ENCODE measurements at places on chromosomes 12 and 14.

GRCh38 chr12:130703733-130704375 lies 12.2 kb downstream of the RIMBP2 start:
- peak; percentile 45 for DNase-seq

DNA sequence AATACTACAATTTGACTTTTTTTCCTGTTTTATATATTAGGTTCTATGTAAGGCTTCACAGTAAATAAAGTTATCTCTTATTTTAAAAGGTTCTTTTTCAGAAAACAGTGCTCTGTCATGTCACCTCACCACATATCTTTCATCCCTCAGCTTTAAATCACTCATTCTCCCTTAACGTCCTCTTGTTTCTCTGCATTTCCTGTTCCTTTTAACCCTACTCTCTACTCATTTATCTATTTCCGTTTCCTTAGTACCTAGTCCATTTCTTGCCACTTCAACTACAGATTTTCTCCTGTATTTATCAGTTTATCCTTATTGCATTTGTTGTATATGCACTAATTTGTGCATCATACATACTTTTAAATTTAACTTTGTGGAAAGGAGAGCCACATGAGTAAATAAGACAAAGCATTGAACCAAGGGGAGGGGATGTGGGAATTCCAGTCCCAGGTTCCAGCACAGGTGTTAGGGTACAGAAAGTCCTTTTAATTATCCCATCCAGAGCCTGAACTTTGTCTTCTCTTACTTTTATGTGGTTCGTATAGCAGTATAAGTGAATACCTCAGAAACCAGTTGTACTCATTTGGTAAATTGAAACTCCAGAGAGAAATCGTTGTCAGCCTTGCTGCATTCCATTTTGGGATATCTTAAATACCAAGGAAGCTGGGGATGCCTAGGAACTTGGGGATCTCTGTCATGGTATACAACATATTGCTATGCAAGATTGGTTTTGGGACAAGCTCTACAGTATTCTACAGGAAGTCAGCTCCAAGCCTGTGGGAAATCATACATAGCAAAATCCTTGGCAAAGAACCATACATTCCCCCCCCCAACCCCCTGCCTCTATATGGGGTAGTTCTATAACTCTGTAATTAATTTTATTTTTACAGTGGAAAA lies 120.5 kb downstream of the DIP2B start:
- DNase-seq = no peak

- no peak for DNase-seq
Measured at GRCh38 chr12:83388551-83388950, 701.8 kb downstream of the TMTC2 start.

GRCh38 chr12:7608184-7608911 lies 57.4 kb downstream of the APOBEC1 start:
- DNase-seq = no peak

DNA sequence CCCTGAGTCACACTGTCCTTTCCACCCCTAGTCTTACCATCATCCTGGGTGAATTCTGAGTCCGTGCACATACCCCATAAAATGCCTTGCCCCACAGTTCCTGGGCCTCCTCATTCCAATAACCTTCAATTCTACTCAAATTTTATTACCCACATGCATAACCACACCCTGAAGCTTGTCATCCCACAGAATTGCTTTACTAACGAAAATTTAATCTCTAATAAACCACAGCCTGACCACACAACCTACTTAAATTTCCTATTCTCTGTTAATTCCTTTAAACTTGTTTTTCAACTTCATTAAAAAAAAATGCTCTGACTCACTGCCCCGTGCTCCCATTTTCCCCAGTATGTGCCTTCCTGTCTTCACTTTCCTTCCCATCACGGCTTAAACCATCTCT lies 205.9 kb downstream of the PHLDA1 start:
- no peak for DNase-seq

DNA sequence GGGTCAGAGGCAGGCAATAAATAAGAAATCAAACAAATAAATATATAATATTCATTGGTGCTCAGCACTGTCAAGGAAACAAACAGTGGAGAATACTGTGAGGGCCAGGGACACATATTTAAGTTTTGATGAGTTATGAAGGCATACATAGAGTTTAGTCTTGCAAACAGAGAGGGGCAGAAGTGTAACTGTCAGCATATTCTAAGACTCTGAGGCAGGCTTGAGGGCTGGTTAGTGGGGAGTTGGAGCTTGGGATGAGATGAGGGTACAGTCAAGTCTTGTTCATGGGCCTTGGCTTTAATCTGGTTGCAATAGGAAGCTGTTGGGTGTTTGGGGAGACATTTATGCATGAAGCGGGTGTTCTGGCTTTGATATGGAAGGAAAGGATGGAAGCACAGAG lies 78.9 kb downstream of the PELI2 start:
- no peak for DNase-seq

GRCh38 chr14:81396113-81396512 lies 4.0 kb downstream of the STON2 start:
- no peak for DNase-seq

DNA sequence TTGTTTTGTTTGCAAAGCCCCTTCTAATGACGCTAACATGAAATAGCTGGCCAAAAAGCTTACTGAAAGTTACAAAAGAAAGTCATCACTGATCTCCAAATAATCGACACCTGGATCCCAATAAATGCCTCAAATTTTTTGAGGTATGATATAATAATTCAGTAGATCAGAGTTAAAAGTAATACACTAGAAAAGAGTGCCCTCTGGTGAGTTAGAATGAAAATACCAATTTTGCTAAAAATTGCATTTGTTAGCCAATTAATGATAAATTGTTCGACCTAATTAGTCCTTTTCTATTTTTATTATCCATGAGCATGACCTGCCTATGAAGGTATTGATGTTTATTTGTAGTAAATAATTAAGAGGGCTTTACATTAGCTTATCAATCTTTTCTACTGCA lies 78.6 kb downstream of the CEP128 start:
- DNase-seq = no peak
